ENCODE measurements at places on chromosomes 11 and 22. TPM values are rescaled to one million over a fixed set of nuclear protein-coding genes. Genes with fewer than 3 reads are reported as not detected.

- DNase-seq = no peak
These were observed 98.6 kb downstream of the CEP164 start for GRCh38 chr11:117426297-117426685.

GRCh38 chr11:10669258-10670033 lies 24.1 kb downstream of the IRAG1 start:
- DNase-seq = no peak

DNA sequence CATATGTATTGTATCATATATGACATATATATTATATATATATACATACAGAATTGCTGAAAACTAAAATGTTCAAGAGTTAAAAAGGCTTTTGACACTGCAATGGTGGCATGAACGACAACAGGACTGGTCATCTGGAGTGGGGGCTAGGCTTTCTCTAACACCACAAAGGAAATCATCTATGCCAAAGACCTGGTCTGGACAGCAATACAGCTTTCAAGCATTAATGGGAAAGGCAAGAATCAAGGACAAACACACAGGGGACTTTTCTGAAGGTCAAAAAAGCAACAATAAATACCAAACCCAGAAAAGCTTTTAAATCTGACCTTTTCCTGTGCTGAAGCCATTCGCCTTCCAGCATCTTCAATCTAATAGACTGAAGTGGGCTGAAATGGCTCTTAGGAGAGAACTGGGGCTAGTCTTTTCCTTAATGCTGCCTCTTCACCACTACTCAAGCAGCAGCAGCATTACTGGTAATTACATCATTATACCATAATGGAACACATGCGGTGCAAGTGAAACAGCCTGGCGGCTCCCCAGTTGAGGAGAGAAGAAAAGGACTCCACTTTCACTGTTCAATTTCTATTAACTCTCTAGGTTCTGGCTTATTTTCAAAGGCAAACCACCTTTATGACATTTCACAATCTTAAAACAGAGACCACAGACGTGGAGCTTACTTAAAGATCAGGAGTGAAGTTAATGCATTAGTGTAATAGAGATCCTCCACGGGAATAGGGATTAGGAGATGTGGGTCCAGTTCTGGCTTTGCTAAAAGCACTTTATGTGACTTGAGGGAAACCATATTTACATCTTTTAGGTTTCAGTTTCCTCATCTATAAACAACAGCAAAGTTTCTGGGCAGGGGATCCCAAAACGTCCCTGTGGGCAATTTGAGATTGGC lies 63.0 kb downstream of the GAB2 start:
- no peak for DNase-seq

RAB3IL1 gene
- total RNA-seq = 36.5 TPM

- DNase-seq = no peak
These were observed 65.6 kb upstream of the CLMP start for GRCh38 chr11:123260511-123261211.

Measured in mesenteric fat pad (tissue), 1 donor.